ENCODE measurements at places on chromosomes 1 and 21.

DNA sequence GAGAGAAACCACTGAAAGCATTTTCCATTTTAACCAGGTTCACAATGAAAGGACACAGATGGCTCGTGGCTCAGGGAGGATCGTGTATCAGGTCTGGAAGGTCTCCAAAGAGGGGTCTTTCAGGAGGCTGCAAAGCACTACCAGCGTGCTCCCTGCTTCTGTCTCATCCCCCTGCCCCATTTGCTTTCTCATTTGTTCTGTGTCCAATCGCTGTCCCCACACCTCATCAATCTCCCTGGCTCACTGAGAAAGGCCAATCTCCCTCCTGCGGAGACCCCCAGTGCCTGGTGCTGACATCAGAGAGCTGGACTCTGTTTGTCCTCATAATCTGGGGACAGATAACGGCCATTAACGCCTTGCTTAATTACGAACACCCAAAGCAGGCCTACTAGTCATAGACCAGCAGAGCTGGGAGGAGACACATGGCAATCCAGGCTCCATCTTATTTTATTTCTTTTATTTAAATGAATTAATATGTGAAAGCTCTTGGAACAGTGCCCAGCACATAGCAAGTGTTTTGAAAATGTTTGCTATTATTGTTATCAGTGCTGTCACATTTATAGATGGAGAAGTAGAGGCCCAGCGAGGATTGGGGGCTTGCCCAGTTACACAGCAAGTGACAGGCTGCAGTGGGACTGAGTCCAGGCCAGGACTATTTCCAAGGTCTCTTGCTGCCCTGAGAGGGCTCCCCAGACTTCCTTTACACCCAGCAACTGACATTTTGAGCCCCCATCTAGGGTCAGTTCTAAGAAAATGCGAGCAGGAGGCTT, 341.0 kb upstream of the USP24 start:
- DNase-seq, result no peak

- no peak for DNase-seq
Measured at GRCh38 chr21:38041493-38041892, 125.2 kb upstream of the KCNJ6 start.

- DNase-seq, result no peak
Measured at GRCh38 chr21:34892209-34892608, 156.9 kb downstream of the RUNX1 start.

- DNase-seq, result no peak
Measured at GRCh38 chr1:30324251-30325084, 398.9 kb downstream of the MATN1 start.

DNA sequence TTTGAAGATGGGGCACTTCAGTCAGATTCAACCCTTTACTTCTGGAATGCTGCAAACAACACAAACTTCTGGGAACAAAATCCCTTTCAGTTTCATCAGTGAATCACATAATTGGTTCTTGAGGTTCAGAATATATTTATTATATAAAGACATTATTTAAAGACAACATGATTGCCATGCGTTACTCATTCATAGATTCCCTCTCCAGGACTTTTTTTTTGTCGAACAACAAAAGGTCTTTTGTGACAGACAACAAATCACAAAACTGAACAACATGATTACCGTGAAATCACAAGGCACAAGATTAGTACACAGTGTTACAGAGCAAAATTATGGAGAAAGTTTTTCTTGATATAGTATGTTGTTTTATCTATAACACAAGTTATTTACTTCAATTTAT, 1815.0 kb downstream of the NCAM2 start:
- DNase-seq, result no peak

DNA sequence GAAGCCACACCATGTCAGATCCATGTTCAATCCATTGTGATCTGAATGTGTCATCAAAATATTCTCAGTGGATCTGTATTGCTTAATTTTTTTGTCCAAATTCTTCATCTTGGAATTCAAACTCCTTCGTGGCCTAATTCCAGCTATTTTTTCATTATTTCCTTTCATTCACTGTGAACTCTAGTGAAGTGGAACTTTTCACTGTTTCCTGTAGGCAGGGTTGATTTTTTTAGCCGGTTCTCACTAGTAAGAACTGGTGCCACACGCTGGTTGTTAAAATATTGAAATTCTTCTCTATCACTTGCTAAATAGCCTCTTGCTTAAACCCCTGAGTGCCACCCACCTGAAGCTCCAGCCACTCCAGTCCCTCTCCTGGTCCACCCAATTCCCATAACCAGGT, 7.6 kb upstream of the S100A11 start:
- DNase-seq, result no peak

DNA sequence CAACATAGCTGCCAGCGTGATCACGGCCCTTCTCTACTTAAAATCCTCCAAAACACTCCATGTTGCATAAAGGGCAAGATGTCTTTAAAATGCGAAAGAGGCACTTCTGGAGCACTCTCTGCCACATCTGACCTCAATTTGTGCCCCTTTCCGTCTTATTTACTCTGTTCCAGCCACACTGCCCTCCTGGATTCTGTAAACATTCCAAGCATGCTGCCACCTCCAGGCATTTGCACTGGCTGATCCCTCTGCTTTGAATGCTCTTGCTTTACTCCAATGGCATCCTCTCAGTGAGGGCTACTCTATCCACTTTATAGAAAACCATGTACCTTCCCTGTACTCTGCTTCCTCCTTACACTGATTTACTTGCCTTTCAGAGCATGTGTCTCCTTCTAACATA, 5.3 kb upstream of the RGS7 start:
- DNase-seq, result no peak

GRCh38 chr1:1891349-1892078, 627 bp upstream of the GNB1 start:
- peak; percentile 32 for DNase-seq

GRCh38 chr21:27691516-27691915, 724.6 kb upstream of the ADAMTS5 start:
- no peak for DNase-seq

DNA sequence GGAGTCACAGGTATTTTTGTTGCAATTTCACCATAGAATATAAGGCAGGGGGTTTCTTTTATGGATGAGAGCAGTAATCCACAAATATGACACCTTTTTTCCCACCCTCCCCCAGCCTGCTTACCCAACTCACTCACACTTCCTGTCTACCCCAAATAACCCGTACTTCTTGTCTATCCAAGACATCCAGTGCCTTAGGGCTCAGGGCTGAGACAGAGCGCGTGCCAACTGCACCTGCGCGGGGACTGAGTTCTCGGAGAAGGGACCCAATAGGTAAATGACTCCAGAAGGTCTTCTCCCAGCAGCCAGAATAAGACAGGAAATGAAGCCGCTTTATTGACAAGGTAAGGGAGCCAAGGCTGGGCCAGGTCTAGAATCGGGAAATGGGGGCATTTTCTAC, 369.1 kb downstream of the SIPA1L2 start:
- DNase-seq, result no peak

- DNase-seq, result peak; percentile 71
Measured at GRCh38 chr1:66618390-66618789, 84.4 kb downstream of the SGIP1 start.

DNA sequence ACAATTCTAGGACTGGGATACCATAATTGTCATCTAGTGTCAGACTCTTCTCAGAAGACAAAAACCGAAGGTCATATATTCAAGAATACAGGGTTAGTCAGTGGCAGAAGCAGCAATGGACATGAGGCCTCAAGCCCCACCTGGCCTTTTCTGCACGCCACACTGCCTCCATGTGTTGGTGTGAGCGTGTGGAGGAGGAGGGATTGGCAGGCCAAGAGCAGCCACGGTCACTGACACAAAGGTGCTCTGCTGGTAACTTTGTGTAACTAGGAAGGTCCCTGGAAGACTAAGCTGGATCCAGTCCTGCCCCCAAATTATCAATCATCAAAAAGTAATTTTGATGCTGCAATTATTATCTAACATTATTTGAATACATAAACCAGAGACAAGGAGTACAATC, 34.9 kb downstream of the HSF2BP start:
- no peak for DNase-seq

GRCh38 chr1:24502065-24502708, 449 bp upstream of the RCAN3 start:
- peak; percentile 49 for DNase-seq
